Stimulated activated CD8-positive, alpha-beta memory T cell treated with anti-CD3 and anti-CD28 coated beads, Interleukin-15, amount 100 ng/mL, for 48 hours (primary cell): ENCODE measurements at places on chromosomes 13 and 19.
A peak's percentile ranks its signal among the peaks of the same experiment; 100 is the strongest.

DNA sequence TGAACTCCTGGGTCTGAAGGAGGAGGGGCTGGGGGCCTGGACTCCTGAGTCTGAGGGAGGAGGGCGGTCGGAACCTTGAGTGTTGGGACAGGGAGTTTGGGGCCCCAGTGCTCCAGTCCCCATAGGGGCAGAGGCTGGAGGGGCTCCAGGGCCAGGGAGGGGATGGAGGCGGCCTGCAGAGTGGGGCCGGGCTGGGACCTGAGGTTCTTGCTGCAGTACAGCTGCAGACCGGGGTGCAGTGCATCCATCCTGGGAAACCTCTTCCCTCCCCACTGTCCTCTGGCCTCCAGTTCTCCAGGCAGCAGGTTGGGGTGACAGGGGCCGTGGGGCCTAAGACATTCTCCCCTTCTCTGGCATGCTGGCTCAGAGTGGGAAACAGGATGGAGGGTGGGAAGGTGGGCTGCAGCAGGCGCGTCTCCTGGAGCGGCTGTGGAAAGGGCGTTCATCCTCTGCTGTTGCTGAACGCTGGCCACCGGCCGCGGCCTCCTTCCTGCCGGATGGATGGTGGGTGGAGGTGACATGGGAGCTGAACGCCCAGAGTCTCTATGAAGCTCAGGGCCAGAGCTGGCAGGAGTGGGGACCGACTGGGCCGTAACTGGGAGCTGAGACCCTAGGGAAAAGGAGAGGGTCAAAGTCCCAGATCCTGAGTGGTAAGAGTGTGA, 1.6 kb downstream of the BRSK1 start:
- DNase-seq, result no peak

DNA sequence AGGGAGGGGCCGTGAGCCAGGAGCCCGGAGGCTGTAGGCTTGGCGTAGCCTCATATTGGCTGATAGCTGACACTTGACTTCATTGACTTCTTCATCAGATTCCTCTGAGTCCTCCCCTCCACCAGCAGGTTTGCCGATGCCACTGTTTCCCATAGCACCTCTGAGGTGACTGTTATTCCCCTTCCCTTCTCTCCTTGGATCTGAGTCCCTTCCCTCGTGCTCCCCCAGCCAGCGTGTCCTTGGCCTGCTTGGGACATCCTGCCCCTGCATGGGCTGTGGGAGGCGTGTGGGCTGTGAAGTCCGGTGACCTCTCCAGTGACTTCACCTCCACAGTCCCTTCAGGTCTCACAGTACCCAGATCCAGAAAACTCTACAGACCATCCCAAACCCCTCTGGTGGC, 8.8 kb downstream of the PPP1R37 start:
- no peak for DNase-seq

- DNase-seq, result no peak
Measured at GRCh38 chr19:47284324-47284899, 9.7 kb downstream of the INAFM1 start.

- no peak for DNase-seq
Measured at GRCh38 chr13:45718063-45718462, 15.9 kb downstream of the CBY2 start.

- peak; percentile 68 for DNase-seq
Measured at GRCh38 chr19:13093407-13094105, 9.1 kb downstream of the LYL1 start.

DNA sequence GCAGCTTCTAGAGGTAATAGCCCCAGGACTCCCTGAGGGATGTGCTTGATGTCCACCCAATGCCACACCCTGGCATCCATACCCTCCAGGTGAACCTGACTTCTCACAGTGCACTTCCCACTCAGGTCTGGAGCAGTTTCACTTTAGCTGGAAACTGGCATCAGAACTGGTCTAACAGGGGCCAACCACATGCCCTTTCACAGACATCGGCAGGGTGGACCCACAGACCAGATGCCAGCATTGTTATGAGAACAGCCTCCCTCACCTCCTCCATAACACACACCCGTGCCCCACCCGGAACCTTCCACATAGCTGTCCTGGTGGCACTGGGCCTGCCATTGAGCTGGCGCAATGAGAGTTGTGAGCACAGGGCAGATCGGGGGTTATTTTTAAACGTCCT, 77.4 kb upstream of the GPR12 start:
- DNase-seq, result no peak

DNA sequence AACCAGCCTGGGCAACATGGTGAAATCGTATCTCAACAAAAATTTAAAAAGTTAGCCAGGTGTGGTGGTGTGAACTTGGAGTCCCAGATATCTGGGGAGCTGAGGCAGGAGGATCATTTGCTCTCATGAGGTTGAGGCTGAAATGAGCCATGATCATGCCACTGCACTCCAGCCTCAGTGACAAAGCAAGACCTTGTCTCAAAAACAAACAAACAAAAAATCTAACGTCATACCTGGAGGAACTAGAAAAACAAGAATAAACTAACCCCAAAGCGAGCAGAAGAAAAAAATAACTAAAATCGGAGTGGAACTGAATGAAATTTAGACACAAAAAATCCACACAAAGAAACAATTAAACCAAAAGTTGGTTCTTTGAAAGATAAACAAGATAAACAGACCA, 1885.1 kb downstream of the OLFM4 start:
- DNase-seq, result no peak

DNA sequence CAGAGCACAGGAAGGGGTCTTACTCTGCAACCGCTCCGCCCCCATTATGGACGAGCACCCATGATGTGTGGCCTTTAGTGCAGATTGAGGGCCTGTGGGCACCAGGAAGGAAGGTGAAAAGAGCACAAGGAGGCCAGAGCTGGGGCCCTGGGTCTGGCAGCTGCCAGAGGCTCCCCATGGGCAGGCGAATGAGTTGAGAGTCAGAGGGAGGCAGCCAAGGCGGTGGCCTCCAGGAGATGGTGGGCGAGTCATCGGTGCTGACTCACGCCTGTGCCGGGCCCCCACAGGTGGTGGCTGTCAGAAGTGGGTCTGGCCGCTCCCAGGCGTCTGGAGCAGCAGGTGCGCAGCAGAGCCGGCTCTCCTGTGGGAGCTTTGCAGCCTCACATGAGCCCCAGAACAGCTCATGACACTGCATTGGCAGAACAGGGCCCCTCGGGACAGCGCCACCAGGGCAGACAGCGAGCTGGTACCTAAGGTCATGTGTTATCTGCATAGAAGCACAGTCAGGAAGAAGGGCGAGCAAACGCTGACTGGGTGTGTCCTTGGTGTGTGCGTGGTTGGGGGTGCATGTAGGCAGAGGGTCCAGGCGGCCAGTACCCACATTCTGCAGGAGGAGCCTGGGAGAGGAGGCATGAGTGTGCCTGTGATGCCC, 68.8 kb downstream of the CHST8 start:
- no peak for DNase-seq

DNA sequence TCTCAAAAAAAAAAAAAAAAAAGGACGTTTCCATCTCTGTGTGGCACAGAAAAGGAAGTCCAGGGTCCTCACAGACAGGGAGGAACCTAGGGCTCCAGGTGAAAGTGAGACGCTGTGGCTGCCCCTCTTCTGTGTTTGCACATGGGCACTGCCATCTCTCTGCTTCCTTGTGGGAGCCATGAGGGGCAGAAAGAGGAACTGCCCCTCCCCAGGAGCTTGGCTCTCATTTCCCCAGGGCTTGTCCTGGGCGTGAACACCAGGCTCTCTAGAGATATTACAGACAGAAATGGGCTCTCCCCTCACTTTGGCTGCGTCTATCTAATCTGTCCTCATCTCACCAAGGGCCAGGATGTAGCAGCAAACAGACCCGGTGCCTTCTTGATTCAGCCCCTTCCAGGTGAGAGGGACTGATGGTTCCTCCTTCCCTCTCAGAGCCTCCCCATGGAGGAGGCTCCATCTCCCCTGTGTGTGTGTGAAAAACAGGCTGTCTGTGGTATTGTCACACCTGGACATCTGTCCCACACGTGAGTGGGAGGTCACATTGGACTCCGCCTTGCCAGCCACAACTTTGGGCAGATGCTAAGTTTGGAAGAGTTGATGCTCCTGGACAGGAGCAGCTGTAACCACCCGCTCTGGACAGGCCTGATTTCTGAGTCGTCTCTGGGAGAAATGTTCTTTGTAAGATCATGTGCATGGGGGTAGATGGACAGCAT, 840 bp upstream of the LILRA4 start:
- no peak for DNase-seq

- DNase-seq, result no peak
Measured at GRCh38 chr19:343941-344624, 513 bp downstream of the MIER2 start.

GRCh38 chr19:46487802-46488445, 7.7 kb downstream of the PNMA8B start:
- peak; percentile 51 for DNase-seq

- peak; percentile 30 for DNase-seq
Measured at GRCh38 chr13:113297370-113298042, 467 bp downstream of the LAMP1 start.

DNA sequence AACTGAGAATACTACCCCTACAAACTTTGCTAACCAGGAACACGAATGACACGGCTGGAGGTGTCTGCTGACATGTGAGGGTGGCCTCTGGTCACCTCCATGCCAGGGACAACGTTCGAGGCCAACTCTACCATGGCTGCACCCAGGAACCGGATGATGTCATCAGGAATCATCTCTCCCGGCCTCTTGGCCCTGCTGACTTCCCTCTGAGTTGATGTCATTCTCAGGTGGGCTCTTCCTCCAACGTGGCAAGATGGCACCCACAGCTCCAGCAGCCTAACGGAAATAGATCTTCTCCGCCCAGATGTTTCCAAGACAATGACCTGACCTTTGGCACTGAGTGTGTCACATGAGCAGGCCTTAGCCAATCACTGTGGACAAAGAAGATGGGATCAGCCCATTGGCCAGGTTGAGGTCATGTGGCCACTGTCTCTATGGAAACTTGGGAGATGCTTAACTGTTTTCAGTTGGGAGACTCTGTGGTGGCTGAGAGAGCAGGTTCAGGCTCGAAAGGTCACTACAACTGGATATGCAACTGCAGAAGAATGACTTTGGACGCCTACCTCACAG, 15.0 kb downstream of the MBD3L2B start:
- DNase-seq, result no peak

GRCh38 chr19:10113592-10113963, 2.1 kb downstream of the P2RY11 start:
- DNase-seq, result no peak

DNA sequence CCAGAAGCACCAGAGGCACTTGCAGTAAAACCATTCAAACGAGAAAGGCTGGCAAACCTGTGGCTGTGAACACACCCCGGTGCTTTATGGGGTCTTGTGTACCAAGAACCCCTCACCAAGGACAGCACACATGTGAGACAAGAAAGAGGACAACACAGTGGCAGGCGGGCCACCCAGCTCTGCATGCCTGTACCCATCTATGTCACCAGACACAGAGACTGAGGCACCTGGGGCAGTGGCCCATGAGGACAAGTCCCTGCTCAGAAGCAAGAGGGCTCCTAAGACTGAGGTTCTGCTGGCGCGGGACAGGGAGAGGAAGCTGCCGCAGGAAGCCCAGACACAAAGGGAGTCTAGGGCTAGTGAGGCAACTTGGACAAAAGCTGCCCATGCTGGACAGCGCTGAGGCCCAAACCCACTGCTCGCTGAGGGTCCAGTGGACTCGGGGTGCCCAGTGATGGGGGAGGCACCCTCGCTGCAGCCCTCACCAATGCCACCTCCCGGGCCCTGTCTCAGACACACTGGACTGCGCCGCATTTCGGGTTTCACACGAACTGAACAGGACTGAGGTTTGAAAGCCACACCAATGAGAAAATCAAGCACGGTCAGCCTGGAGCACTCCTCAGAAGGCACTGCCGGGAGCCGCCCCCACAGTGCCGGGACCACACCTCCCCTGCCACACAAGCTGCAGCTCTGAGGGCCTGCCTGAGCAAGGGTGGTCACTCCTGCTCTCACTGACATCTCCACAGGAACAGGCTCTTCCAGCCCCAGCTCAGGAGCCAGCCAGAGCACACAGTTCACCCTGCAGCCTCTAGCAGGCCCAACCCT, 232.7 kb downstream of the TUBA3C start:
- no peak for DNase-seq

DNA sequence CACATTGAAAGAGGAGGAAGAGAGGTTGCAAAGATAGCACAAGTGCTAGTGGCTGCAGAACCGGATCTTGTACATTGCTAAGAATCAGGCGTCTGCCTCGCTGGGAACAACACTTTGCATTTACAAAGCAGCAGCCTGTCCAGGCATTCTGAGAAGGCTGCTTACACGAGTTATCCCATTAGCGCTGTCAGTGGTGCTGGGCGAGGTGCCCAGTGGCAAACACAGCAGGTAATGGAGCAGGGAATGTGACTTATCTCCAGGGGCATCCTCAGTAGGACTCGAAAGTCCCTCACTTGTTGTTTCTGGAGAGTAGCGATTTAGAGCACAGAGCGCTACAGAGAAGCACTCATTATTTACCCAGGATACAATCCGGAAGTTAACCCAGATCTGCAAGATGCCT, 209.6 kb downstream of the OLFM4 start:
- no peak for DNase-seq

- DNase-seq, result no peak
Measured at GRCh38 chr19:6743066-6743465, 3.6 kb downstream of the TRIP10 start.

- no peak for DNase-seq
Measured at GRCh38 chr19:11856596-11857250, 8.2 kb downstream of the ZNF439 start.

DNA sequence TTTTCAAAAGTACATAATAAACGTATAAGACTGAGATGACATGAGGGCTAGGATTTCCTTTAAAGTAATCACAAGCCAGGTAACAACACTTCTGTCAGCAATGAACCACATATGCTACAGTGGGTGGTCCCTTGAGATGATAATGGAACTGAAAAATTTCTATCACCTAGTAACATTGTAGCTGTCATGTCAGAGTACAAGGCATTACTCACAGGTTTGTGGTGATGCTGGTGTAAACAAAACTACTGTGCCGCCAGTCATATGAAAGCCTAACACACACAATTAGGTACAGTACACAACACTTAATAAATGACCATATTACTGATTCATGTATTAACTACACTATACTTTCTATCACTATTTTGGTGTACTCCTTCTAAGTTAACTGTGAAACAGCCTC, 36.8 kb downstream of the MIPEP start:
- no peak for DNase-seq

DNA sequence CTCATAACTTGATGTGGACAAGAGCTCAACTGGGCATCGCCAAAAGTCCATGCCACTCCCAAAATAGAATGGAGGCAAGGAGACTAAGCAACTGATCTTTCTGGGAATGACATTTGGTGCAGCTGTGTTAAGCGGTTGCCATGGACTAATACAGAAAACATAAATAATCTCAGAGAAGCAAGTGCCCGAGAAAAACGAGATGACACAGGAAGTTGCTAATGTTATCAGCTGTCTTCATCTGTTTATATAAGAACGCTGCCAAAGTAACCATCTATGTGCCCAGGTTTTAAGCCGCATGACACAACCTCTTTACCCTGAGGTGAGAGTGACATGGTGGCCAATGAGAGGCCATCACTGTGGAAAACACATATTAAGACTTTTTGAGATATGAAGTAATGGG, 54.9 kb upstream of the SACS start:
- no peak for DNase-seq

DNA sequence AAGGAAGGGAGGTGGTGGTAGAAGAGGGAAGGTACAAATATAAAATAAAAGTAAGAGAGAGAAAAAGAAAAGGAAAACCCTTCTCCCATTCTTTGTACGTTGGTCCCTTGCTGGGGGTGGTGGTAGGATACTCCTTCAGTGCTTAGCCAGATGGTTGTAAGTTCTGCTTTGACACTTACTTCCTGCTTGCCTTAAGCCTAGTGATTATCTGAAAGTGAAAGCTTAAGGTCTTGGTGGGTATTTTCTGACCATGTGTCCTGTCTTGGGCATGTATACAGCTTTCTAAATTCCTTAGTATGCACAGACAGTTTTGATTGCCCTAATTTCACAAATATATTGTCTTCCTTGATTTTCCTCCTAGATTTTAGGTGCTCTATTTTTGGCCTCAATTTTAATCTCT, 314.8 kb downstream of the PCDH17 start:
- DNase-seq, result no peak
